ENCODE measurements at places on chromosomes 11 and 22. TPM values are rescaled to one million over a fixed set of nuclear protein-coding genes. Genes with fewer than 3 reads are reported as not detected.

The VWA5A gene
- total RNA-seq: 15.1 TPM

The MS4A6E gene
- not detected for total RNA-seq

The RBM14 gene
- 46.8 TPM for total RNA-seq

The AGBL2 gene
- total RNA-seq: 1.2 TPM

The RAPSN gene
- total RNA-seq: 0.36 TPM

The KCNJ5 gene
- 1.2 TPM for total RNA-seq

The TSGA10IP gene
- total RNA-seq: not detected

The MISFA gene
- total RNA-seq: 10.1 TPM

The OR51B5 gene
- 0.18 TPM for total RNA-seq

The CSF2RB gene
- total RNA-seq: not detected

The KCNA4 gene
- 1.1 TPM for total RNA-seq

The TIGD3 gene
- total RNA-seq: 0.28 TPM

The CARD10 gene
- total RNA-seq: 0.93 TPM

The LDHAL6A gene
- 0.22 TPM for total RNA-seq

The FTH1 gene
- 1,309 TPM for total RNA-seq

The CCDC15 gene
- total RNA-seq: 4.4 TPM

The STK33 gene
- total RNA-seq: 17.8 TPM

The TRIM51 gene
- total RNA-seq: not detected

The NAALADL1 gene
- not detected for total RNA-seq

The GUCY1A2 gene
- 7.1 TPM for total RNA-seq

The CFAP300 gene
- total RNA-seq: 9.9 TPM

The OR51B4 gene
- total RNA-seq: 0.52 TPM

The SLC29A2 gene
- 3.1 TPM for total RNA-seq

The PKNOX2 gene
- 10.5 TPM for total RNA-seq

The HPX gene
- total RNA-seq: 0.45 TPM

The OR8U1 gene
- total RNA-seq: not detected

The ANO1 gene
- total RNA-seq: 0.24 TPM

The OR52A1 gene
- under 0.01 TPM for total RNA-seq

The TRIM48 gene
- not detected for total RNA-seq

The NRGN gene
- 23.3 TPM for total RNA-seq

The MMP8 gene
- total RNA-seq: 0.11 TPM

The SEZ6L gene
- total RNA-seq: 7.2 TPM

The PANX3 gene
- not detected for total RNA-seq

The GAL3ST1 gene
- total RNA-seq: not detected

The SCGB1A1 gene
- total RNA-seq: not detected

The VPS37C gene
- total RNA-seq: 11.9 TPM

The ASCL2 gene
- not detected for total RNA-seq

The OR8D4 gene
- not detected for total RNA-seq

The GLYATL2 gene
- total RNA-seq: 12.9 TPM

The BIRC3 gene
- total RNA-seq: 0.14 TPM

The SAA4 gene
- total RNA-seq: not detected

The RAB6A gene
- 107 TPM for total RNA-seq

The OR8K1 gene
- not detected for total RNA-seq

The MAJIN gene
- 0.11 TPM for total RNA-seq

The PIM3 gene
- 14.9 TPM for total RNA-seq

All from motor neuron (in vitro differentiated cells).